Stimulated activated CD8-positive, alpha-beta memory T cell treated with anti-CD3 and anti-CD28 coated beads, Interleukin-15, amount 100 ng/mL, for 1 hour (primary cell): ENCODE measurements at places on chromosomes 1 and 21.
A peak's percentile ranks its signal among the peaks of the same experiment; 100 is the strongest.

DNA sequence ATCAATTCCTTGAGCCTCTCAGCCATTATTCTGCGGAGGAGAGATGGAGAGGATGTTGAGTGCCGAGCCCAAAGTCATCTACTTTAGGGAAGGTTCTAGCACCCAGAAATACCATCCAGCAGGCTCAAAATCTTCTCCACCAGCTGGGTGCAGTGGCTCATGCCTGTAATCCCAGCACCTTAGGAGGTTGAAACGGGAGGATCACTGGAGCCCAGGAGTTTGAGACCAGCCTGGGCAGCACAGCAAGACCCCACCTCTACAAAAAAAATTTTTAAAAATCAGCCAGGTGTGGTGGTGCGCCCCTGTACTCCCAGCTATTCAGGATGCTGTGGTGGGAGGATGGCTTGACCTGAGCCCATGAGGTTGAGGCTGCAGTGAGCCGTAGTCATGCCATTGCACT is 39.5 kb upstream of the CAPZB start:
- no peak for DNase-seq

DNA sequence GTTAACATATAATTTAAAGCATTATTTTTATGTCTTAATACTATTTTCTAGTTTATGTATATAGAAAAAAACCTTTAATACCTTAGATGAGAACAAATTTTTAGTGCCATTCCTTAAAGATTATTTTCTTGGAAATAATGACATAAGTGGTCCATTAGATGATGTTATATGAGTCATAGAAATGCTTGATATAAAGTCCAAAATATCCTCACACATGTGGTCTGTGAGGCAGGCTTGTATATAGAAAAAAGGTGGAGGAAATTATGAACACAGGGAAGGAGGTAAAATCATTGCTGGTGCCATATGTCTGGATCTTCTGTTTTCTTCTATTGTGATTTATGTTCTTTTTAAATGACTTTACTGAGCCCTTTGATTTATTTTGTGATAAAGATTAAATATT is 79.3 kb downstream of the MAP3K7CL start:
- DNase-seq, result no peak

DNA sequence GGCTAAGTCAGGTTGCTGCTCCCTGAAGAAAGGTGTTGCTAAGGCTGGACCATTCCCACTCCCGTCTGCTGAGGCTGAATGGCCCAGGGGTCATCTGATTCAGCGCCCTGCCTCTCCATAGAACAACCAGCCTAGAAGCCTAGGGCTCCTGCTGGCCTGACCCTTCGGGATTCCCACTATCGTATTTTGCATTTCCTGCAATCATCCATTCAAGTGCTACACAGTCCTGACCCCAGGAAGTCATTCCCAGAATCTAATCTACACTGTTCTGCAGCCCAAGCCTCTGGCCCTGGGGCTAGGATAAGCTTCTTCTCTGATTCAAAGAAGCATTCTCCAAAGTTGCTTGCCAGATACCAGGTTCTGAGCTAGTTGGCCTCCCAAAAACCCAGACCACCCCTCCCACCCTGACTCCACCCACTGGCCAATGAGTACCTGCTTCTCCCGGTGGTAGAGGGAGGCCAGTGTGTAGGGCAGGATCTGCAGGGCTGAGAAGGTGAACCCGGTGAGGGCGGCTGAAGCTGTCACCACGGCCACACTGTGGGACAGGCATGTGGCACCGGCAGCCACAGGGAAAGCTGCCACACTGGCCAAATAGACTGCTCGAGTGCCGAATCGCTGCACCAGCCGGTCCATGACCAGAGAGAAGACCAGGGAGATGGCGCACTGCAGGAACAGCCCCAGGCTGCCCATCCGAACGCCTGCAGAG is 18.7 kb downstream of the SLC45A3 start:
- DNase-seq, result no peak

DNA sequence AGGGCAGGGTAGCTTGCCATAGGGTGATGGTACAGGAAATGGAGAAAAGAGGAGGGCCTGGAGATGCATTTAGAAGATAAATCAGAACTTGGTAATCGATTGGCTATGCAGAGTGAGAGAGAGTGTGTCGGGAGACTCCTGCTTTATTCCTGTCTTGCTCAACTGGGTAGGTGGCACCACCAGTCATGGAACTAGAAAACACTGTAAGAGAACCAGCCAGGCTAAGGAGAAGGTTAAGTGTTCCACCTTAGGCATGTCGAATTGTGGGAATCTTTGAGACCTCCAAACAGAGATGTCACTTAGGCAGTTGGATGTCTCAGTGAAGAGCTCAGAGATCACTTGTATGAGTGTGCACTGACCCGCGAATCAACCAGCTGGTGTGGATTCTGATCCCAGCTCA is 28.7 kb upstream of the RD3 start:
- DNase-seq, result no peak

DNA sequence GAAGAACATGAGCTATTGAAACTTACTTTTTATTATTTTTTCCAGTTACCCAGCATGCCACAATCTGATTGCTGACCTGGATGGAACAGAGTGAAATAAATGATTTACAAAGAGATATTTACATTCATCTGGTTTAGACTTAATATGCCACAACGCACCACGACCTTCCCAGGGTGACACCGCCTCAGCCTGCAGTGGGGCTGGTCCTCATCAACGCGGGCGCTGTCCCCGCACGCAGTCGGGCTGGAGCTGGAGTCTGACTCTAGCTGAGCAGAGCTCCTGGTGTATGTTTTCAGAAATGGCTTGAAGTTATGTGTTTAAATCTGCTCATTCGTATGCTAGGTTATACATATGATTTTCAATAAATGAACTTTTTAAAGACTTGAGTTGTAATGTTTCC is 243.9 kb downstream of the SDCCAG8 start:
- no peak for DNase-seq

DNA sequence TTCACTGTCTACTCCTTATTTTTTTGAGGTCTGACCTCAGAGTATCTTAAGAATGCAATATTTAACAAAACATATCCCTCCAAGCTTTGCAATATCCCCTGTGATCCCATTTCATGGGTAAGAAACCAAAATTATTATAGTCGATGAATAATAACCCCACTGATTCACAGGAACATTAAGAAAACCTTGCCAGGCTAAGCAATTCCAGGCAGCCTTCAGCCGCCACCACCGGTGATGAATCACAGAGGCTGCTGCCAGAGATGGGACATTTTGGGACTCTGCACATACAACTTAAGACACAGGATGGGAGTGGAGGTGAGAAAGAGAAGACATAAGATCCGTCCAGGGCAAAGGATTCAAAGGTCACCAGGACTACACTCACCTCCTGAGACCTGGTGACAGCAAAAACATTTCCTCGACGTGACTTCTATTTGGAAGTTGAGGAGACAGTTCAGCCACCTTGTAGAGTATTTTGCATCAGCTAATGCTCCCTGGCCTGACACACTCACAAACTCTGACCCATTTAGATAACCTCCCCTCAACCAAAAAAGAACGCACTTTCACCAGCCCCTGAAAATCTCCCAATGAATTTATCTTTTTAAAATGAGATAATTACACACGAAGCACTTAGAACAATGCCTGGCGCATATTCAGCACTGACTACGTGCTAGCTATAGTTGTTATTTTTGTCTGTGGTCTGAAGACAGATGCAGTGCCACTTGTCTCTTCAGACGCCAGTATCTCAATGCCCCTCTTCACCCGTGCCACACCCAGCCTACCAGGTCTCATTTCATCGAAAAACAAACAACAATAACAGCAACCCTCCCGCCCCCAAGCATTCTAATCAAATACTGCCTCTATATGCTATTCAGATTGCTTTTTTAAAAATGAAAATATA is 17.8 kb upstream of the OVAAL start:
- no peak for DNase-seq

GRCh38 chr1:59528900-59529299 is 232.0 kb downstream of the FGGY start:
- no peak for DNase-seq

DNA sequence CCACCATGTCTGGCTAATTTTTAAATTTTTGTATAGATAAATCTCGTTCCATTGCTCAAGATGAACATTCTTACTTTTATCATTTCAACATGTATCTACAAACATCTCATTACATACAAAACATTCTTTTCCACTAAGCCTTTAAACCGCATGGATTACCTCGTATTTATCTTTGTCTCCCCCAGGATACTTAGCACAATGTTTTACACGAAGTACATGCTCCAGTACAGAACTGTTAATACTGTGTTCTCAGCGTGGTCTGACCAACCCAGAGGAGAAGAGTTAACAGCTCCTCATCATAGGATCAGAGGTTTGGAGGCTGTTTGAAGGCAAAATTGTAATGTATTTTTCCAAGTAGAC is 7.4 kb downstream of the PIK3C2B start:
- no peak for DNase-seq

- no peak for DNase-seq
These were observed 328.6 kb downstream of the CAMTA1 start for GRCh38 chr1:7113822-7114221.

- DNase-seq, result no peak
These were observed 42.4 kb downstream of the ENAH start for GRCh38 chr1:225610539-225610938.

DNA sequence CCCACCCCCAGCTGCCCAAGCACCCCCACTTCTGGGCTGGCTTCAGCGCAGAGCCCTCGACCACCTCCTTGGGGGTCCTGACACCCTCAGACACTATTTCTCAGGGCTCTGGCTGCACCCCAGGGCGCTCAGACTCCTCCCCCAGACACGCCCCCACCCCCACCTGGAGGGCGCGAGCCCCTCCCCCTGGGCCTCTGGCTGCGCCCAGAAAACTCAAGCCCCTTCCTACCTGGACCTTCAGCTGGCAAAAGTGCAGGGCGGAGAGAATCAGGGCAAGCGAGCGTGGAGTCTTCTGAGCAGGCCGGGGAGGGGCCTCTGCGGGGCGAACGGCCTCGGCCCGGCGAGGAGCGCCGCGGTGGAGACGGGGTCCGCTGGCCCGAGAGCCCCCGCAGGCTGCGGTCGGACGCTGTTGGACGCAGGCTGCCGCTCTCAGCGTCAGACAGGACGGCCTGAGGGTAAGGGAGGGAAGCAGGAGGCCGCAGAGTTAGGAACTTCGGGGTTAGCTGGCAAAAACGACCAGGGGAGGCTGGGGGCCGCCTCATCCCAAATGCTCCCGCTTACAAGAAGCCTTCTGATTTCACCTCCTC is 17.4 kb upstream of the NBPF1 start:
- DNase-seq, result no peak

DNA sequence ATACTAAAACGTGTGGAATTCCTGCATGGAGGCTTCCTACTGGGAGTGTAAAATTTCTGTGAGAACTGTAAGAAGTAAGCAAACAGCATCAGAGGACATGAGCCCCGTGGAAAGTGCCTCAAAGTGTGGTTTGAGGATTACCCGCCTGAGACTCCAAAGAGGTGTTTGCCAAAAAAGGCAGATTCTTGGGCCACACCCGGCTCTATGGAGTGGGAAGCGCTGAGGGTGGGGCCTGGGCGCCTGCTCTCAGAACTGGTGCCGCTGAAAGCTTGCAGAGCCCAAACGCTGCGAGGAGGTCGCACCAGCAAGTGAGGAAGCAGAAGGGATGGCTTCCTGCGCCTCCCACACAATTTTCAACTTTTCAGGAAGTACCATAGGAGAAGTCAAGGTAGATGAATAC is 43.0 kb upstream of the PSEN2 start:
- DNase-seq, result no peak

DNA sequence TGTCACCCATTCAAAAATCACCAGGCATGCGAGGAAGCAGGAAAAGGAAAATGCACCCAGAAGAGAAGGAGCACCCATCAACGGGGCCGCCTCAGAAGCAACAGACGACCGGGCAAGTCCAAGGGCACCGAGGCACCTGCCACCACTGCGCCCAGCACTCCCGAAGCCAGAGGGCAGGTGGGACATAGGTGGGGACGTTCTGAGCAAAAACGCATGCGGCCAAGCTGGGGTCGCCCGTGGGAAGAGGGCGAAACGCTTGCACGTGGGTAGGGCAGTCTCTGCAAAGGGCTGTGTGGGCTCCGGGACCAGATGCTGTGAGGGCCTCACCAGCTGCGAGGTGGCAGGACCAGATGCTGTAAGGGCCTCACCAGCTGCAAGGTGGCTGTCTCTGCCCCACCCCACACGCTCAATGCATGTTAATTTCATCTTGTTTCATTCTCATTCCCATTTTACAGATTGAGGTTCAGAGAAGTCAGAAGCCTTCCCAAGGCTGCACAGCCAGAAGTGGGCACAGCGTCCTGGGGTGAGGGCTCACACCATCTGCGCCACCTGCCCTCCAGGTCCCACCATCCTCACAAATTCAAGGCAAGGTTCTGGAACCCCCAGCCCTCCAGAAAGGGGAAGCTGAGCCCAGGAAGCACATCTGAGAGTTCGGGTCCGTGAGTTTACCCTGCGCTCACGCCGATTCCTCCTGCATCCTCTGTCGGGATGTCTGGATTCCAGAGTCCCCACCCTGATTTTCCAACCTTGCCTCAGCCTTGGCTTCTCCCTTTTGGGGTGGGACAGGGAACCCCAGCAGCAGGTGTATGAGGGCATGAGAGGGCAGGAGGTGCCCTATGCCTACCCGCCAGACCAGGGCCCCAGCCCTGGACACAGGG is 8.2 kb upstream of the SAMD11 start:
- DNase-seq, result no peak

- DNase-seq, result no peak
These were observed 3.2 kb downstream of the SLC1A7 start for GRCh38 chr1:53138991-53139884.

- DNase-seq, result no peak
These were observed 17.2 kb downstream of the CFH start for GRCh38 chr1:196669051-196669450.

- DNase-seq, result no peak
These were observed 7.4 kb downstream of the IFFO2 start for GRCh38 chr1:18948913-18949685.

GRCh38 chr1:83860490-83861221 is 138.3 kb downstream of the TTLL7 start:
- DNase-seq, result peak; percentile 55

DNA sequence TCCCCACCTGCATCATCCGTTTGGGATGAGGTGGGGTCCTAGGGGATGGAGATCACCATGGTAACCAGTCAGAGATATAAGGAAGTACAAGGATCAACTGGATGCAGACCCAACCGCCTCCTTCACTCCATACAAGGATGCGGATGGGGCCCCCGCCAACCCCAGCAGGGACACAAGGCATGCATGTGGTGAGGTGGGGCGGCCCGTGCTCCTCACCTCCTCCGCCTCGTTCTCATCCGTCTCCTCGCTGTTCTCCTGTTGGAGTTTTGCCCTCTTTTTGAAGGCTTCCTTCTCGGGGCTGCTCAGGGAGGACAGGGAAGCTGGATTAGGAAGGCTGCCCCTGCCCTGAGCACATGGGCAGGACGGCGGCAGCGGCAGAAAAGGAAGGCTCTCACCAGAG is 23.8 kb downstream of the KIF21B start:
- DNase-seq, result no peak

DNA sequence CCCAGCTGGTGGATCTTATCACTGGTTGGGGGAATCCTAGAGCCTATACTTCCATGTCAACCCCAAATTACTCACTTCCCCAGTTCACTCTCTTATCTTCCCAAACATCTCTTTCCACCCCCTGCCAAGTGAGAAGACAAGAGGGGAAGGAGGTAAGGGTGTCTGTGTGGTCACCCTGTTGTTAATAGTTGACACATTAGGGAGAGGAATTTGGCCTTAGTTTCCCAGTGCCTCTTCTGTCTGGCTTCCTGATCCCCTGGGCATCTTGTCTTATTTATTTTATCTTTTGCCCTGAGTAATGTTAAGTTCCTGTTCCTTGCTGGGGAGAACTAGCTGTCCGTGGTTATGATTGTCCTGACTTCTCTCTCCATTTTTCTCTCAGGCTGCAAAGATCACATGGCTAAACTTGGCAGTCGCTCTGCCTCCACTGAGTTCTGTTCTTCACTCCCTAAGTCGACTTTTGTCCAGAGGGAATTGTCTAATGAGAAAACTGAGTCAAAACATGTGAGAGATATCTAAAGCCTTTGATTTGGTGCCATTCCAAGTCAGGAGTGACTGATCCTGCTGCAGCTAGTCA is 157.1 kb upstream of the SYT6 start:
- DNase-seq, result no peak
